NCI-H187 (cell line): ENCODE measurements at places on chromosomes 1 and 21.
A peak's percentile ranks its signal among the peaks of the same experiment; 100 is the strongest.

DNA sequence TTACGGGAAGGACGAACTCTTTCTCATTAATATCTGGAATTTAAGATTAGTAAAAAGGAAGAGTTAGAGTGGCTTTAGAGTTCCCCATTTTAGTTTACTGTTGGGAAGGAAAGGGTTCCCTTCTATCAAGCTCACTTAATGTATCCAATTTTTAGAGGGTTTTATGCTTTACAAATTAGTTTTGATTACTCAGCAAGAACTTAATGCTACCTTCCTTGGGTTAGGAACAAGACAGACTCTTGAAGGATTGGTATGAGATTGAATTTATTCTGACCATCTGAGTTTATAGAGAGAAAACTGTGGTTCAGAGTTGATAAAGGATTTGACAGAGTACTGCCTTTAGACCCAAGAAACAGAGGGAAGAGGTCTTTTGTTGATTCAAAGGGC is 29.5 kb upstream of the RGS4 start:
- DNase-seq, result no peak

GRCh38 chr1:95583661-95584210 is 349.7 kb downstream of the RWDD3 start:
- DNase-seq, result peak; percentile 36

GRCh38 chr1:109391626-109392025 is 6.1 kb downstream of the SORT1 start:
- no peak for DNase-seq

- no peak for DNase-seq
Observed at GRCh38 chr21:33931799-33932390, 16.3 kb upstream of the ATP5PO start.

DNA sequence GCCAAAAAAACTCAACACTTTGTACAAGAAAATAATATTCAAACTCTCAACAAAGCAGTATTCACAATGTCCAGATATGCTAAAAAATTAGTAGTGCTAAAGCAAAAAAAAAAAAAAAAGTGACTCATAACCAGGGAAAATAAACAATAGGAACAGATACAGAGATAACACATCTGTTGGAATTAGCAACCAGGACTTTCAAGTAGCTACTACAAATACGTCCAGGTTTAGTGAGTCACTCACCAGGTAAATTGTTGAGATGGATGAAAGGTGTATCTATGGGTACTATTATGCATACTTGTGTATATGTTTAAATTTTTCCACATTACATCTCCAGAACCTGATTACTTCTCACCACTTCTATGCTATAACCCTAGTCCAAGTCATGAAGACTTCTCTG is 144.8 kb upstream of the SLC35F3 start:
- DNase-seq, result no peak

DNA sequence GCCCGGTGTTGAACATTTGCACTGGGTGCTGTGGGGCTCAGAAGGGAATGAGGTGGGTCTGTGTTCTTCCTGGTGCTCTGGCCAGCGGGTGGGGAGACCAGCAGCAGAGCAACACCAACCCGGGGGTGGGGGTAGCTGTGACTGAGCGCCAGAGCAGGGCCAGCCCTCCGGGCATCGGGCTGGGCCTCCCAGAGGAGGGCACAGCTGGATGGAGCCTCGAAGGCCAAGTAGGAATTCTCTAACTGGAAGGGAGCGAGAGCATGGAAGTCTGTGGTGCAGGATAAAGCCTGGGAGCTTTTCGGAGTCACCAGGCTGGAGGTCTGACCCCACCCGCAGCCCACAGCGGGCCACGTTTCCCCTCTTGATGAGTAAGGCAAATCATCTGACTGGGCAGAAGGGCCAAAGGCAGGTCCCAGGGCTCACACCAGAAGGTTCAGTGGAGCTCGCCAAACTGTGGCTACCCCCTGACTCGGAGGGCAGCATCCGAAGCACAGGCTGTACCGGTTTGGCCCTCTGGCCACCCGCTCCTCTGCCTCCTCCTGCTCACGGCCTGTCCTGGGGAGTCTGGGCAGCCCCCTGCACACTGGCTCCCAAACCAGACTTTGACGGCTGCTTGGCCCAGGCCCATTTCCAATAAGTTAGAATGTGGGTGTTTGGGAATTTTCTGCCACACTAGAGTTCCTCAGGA is 18.8 kb downstream of the SLC1A7 start:
- DNase-seq, result no peak

GRCh38 chr1:180243517-180244221 is 13.6 kb downstream of the LHX4 start:
- DNase-seq, result no peak

GRCh38 chr1:214332946-214333798 is 52.2 kb downstream of the SMYD2 start:
- DNase-seq, result no peak

DNA sequence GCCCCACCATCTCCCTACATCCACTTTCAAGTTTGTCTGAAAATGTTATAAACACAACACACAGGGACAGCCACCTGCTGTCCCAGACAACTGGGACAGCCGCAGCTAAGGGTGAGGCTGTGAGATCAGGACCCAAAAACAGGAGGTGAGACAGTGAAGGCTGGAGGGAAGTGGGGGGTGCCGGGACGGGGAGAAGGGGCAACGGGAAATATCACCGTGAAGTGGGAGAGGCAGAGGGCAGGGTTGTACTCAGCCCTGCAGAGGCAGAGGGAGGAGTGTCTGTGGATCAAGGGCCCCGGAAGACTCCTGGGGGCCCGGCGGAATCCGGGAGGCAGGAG is 114.4 kb downstream of the CASZ1 start:
- DNase-seq, result no peak

DNA sequence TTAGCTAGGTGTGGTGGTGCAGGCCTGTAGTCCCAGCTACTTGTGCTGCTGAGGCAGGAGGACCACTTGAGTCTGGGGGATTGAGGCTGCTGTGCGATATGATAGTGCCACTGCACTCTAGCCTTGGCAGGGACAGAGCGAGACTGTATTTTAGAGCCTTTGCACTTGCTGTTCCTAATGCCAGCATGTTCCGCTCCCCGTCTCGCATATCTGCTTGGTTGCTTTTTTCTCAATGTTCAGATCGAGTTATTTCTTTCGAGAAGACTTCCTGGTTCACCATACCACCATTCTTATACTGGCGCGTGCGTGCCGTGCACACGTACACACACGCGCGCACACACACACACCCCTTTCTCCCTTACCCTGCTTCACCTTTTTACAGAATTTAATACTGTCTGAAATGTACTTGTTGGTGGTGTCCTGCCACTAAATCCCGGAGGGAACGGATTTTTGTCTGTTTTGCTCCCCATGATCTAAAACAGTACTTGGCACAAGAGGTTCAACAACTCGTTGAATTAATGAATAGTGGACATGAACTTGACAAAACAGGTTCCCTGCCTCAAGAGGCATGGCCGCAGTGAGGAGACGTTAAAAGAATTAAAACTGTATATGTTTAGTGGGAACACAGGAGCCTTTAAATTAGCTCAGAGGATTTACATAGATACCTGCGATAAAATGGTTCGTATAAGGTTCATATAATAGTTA is 1.1 kb upstream of the RPRD2 start:
- DNase-seq, result peak; percentile 97

- no peak for DNase-seq
Observed at GRCh38 chr1:93143136-93143535, 37.1 kb downstream of the TMED5 start.

DNA sequence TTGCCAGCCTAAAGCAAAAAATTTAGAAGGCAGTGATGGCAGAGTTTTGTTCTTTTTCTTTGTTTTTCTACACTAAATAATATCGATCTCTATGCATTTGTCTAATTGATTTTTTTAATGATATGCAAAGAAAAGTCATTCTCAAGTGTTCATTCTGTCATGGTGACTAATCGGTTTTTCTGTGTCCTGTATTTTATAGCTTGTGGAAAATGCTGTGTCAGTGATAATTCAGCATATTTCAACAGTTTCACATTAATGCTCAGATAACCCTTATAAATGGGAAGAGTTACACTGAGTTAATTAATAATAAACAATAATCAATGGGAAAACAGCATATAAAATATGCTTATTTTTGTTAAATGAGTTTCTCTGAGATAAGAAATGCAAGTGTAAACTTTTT is 824.9 kb downstream of the AMY1C start:
- DNase-seq, result no peak

DNA sequence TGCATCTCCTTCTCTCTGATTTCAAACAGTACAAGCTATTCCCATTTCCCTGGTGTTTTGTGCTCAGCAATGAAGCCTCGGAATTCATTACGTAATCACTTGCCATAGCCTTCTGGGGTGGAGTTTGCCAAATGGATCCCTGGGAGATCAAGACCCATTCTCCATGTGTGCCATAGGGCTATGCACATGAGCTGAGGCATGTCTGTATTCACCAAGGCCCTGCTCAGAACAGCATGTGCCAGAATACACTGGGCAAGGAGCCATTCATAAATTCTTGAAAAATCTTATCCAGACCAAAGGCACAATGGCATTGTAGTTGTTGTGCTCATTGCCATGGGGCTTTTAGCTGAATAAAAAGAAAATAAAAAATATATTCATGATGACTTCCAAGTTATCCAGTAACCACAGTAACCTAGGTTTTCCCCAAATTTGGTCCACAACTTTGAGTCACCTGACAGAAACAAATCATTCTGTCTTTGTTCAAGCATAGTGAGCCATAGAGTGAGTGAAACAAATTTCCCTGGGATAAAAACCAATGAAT is 53.0 kb downstream of the CRB1 start:
- no peak for DNase-seq

DNA sequence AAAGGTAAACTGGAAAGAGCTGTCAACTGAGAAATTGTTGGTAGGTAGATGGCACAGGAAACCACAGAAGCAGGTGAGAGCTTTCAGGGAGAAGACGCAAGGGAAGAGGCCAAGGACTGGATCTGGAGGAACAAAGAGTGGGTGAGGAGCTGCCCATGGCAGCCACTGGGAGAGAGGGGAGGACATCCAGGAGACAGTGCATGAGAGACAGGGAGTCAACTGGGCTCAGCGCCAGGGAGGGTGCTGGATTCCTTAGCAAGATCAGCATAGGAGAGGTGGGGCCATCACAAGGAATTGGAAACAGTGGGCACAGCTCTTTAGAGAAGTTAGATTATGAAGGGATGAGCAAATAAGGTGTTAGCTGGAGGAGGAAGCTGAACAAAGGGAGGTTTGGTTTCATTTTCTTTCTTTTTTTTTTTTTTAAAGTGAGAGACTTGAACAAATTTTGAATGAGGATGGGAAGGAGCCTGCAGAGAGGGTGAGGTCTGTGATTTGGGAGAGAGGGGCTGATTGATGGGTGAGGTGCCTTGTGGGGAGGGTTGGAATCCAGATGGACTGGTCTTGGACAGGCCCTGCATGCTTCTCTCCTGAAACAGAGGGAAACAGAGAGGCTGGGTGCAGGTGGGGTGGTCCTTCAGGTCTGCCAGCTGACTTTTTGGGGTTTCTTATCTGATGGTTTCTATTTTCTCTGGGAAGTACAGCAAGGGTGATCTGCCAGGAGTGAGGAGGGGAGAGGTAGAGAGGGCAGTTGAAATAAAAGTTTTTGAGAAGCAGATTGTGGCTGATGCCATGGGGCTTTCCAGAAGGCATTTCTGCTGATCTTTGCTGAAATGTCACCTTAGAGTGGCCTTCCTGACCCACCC is 5.4 kb downstream of the CYP4B1 start:
- DNase-seq, result no peak

DNA sequence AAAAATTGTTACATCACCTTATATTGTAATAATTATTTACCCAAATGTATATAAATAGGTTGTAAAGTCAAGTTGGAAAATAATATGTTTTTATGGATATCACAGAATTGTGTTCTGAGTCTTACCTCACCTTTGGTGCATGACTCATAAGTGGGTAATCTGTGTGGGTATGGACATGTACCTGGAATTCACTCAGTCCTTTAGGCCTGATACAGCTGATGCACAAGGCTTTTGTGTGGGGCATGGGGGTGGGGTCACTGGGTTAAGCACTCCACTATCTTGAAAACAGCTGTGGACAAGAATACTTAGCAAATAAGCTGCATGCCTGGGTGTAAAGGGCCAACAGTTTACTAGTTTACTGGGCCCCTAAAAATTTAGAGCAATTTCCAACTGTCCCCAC is 34.4 kb downstream of the INKA2 start:
- no peak for DNase-seq

GRCh38 chr1:206986885-206987284 is 16.6 kb upstream of the FCAMR start:
- DNase-seq, result no peak

DNA sequence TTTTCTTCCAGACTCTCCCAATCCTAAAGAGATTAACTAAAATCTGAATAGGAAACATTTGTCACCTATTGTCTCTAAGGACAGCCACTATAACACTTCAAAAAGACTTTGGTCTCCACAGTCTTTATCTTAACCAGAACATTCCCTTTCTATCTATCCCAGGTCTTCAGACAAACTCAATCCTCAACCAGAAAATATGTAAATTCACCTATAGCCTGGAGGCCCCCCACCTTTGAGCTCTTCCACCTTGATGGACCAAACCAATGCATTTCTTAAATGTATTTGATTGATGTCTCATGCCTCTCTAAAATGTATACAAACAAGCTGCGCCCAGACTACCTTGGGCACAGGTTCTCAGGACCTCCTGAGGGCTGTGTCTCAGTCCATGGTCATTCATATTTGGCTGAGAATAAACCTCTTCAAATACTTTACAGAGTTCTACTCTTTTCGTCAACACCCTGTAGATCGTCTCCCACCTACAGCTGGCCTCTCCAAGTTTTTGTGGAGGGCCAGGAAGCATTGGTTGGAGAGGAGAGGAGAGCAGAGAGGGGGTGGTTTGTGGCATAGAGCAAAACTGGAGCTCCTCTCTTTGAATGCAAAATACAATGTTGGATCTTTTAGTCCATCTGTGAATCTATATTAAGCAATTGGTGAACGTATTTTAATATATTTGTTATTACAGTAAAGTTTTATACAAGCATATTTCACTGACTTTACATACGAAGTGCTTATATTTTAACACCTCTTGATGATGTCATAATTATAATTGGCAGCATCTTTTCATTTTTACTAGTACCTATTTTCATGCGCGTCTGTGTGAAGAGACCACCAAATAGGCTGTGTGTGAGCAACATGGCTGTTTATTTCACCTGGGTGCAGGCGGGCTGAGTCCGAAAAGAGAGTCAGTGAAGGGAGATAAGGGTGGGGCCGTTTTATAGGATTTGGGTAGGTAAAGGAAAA is 230.7 kb upstream of the DUSP10 start:
- DNase-seq, result no peak

GRCh38 chr1:217089361-217090014 is 366.3 kb upstream of the ESRRG start:
- DNase-seq, result no peak

GRCh38 chr21:33794596-33794995 is 121.0 kb downstream of the ATP5PO start:
- DNase-seq, result no peak

DNA sequence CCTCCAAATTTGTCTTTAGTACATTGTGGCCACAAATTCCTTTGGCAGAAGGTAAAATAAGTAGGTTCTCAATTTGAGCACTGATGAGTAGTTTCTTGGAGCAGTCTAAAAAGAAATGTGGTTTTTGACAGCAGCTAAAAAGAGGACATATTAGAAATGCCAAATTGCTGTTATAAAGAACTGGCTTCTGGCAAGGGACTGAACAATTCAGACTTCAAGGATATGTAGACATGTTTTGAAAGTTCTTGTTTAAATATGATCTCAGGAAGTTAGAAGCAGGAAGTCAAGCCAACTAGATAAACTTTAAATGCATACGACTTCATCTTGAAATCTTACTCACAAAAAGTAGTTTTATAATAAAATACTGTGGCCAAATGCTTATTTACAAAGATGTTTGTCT is 18.8 kb downstream of the C1orf52 start:
- no peak for DNase-seq
